ENCODE measurements at places on chromosomes 3 and 15.

DNA sequence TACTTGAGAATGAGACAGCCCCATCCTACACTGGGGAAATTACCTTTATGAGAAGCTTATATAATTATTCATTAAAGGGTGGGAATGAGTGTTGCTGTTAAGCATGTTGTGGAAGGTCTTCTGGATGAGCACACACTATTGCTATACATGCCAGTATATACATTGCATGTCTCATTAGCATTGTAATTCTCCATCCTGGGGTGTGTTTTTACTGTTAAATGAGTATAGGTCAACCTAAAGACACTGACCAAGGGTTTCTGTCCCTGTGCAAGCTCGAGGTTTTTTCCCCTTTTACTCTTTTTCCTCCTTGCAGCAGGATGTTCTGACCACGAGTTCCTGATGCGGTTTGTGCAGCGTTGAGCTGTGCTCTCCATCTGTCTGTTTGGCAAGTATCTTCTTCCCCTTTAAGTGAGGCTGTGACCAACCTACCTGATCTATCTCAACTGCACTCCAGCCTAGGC, 7.2 kb upstream of the IVD start:
- no peak for DNase-seq

DNA sequence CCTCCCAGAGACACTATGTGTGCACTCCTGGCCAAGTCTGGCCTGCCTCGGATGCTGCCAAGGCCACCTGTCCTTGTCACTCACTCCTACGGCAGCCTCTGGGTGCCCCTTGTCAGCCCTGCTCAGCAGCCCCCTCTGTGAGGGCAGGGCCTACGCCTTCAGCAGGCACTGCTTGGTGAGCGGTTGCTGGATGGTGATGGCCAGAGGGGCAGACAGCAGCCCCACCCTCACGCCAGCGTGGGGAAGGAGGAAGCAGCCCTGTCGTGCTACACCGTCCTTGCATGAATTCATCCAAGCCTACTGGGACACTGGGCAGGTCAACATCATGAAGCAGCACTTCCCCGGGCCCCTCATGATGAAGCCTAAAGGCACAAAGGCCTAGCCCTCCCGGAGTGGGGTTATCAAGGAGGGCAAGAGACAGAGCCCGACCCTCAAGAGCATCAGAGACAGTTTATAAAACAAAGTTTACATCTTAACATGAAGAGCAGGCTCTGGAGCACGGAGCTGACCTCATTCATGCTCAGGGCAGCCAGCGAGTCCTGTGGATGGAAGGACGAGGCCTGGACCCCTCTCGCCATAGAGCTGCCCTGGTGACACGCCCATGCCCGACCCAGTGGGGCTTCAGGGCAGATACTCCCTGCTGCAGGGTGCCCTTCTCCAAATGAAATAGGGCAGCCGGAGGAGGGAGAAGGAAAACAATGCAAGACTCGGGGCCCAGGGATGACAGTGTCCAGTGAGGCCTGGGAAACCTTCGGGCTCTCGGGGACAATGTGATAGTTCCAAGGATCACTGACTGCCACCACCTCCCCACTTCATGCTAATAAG, 25.3 kb downstream of the CHDH start:
- no peak for DNase-seq

- DNase-seq, result no peak
These were observed 141.9 kb upstream of the CCDC54 start for GRCh38 chr3:107235193-107235927.

DNA sequence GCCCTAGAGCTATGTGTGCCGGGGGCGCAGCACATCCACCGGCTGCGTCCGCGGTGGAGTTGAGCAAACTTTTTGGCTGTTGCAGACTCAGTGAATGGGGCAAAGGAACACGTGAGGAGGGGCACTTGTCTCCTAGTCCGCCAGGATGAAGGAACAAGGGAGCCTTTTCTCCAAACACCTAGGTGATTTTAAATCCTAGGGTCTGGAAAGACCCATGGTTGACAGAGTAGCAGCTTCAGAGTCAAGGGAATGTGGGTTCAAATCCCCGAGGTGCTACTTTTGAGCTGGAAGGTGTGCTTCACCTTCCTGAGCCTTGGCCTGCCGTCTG, 648 bp downstream of the ACAN start:
- DNase-seq, result no peak

GRCh38 chr15:29466292-29466691, 196.7 kb upstream of the NSMCE3 start:
- DNase-seq, result no peak

- no peak for DNase-seq
These were observed 18.1 kb downstream of the ZBBX start for GRCh38 chr3:167361948-167362347.

DNA sequence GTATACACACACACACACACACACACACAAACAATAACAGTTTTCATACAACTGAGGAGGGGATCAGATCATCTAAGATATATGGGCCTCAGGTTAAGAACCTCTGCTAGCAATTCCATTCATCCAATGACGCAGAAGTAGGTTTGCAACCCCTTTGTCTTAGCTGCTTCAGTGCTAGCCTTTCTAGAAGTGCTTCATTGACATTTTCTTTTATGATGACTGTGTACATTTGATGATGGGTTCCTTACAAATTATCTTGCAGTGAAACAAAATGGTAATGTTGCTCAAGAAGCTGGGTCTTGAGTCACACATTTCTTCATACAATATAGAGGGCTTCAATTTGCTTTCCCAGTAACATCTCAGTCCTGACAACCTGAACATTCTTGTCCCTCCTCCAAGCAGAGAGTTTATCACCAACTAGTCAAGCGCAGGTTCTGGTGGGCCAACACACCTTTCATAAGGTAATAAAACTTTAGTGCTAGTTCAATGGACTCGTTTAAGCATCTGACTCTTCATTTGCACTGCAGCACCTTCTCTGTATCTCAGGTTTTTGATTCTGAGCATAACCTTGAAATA, 269.5 kb downstream of the CNTN3 start:
- DNase-seq, result no peak

DNA sequence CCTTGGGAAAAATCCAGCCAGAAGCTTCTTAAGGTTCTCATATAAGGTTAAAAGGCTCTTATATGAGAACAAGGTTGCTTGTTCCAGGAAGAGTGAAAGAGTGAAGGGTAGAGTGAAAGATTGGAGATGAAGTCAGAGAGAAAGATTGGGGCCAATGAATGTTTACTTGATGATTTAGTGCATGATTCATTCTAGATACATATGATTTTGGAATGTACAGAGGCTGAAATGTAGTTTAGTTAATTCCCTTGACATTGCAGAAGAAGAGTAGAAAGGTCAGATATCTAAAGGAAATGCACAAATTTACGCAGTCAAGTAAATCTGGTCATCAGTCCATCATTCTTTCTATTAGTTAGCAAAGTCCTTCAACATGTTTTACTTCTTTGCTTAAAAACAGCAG, 619.8 kb upstream of the ZNF717 start:
- no peak for DNase-seq

- DNase-seq, result no peak
These were observed 571.9 kb downstream of the RBMS3 start for GRCh38 chr3:29852767-29853166.

- DNase-seq, result no peak
These were observed 79.9 kb upstream of the SLC25A26 start for GRCh38 chr3:66140743-66141372.

GRCh38 chr3:150227839-150228238, 180.3 kb upstream of the TSC22D2 start:
- DNase-seq, result peak; percentile 31

DNA sequence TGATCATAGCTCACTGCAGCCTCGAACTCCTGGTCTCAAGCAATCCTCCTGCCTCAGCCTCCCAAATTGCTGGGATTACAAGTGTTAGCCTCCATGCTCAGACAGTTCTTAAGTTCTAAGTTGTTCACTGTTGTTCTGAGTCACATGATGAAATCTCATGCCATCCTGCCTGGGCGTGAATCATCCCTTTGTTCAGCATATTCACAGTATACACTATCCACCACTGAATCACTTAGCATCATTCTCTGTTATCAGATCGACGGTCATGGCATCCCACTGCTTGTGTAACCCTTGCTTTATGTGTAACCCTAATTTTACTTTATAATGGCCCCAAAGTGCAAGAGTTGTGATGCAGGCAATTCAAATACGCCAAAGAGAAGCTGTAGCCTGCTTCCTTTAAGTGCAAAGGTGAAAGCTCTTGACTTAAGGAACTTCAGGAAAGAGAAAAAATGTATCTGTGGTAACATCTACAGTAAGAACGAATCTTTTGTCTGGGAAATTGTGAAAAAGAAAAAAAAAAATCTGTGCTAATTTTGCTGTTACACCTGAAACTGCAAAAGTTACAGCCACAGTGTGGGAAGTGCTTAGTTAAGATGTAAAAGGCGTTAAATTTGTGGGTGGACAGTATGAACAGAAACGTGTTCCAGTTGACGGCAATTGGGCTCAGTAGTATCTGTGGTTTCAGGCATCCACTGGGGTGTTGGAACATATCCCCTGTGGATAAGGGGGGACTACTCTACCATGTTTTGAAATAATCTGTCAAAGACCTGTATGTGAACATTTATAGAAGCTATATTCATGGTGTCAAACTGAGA, 80.6 kb downstream of the PCOLCE2 start:
- no peak for DNase-seq

Data from stimulated activated CD4-positive, alpha-beta T cell treated with anti-CD3 and anti-CD28 coated beads, Interleukin-2, amount 100 ng/mL, for 48 hours (primary cell).